ENCODE measurements at places on chromosomes 11 and 22.

DNA sequence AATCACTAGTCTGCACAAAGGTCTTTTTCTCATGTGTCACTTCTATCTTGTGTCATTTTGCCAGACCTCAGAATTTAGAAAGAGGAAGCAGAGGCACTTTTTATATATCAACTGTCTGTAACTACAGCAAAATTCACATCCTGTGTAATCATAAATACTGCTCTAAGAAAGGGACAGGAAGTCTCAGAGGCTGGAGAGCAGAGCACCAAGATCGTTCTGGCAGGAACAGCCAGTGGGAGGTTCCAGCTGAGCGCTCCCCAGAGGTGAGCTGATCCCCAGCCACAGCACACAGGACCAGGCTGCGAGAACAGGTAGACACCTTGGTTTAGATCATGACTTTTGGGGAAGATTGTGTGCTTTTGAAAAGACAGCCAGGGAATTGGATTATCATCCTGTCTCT, at the start of gene MS4A7:
TSS of gene MS4A7 (plus strand) at position 179 of the 400 bp plus-strand sequence. CDS start 4,610 bp downstream, outside the sequence.
- no peak for DNase-seq

GRCh38 chr11:126459691-126460281, 104.3 kb downstream of the ST3GAL4 start:
- DNase-seq, result no peak

GRCh38 chr22:50733521-50734342, 4.3 kb upstream of the ACR start:
- DNase-seq, result no peak

- peak; percentile 5 for DNase-seq
Measured at GRCh38 chr11:47724041-47724729, 9.0 kb upstream of the AGBL2 start.

DNA sequence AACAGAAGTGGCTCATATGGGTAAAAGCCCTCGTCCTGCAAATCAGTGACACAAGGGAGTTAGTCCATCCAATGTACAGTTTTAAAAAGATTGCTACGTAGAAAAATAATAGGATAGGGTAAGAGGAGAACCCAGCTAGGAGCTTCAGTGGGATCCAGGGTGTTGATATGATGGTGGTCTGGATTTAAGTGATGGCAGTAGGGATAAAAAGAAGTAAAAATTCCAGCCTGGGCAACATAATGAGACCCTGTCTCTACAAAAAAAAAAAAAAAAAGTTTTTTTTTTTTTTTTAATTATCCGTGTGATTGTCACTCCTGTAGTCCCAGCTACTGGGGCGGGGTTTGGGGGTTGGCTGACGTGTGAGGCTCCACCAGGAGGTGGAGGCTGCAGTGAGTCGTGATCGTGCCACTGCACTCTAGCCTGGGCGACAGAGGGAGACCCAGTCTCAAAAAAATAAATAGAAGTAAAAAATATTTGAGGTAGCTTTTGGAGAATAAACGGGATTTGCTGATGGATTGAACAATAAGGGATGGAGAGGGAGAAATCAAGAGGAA, 7.0 kb upstream of the L3MBTL2 start:
- DNase-seq, result no peak

DNA sequence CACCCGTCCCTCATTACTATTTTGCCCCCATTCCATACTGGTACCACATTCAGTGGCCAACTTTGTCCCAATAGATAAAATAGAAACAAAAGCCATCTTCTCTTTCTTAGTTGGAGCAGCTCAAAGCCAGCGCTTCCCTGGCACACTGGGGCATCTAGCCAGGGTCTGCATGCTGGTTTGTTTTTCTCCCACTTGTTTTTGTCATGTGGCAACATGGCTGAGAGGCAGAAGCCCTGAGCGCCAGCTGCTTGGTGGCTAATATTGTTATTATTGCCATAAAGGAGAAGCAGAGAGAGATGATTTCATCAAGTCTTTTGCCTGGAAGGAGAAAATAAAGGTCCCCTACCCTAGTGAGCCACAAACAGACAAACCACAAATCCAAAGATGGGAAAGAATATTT, 48.4 kb upstream of the CRTAM start:
- DNase-seq, result no peak

DNA sequence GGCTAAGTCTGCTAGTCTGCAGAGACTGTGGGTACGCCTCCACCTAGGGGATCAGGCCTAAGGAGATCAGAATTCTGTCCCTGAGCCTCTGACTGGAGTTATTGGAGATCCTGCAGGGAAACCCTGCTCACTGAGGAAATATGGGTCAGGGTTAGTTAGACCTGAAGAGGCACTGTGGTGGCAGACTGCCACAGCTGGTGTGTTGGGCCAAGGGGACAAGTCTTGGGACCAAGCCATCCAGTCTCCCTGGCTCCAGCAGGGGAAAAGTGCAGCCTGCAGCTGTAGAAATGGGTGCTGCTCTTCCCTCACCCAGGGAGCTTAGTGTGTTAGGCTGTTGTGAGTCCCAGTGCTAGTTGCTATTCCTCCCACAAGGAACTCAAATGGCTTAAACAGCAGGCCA, 334.8 kb upstream of the LARGE1 start:
- no peak for DNase-seq

DNA sequence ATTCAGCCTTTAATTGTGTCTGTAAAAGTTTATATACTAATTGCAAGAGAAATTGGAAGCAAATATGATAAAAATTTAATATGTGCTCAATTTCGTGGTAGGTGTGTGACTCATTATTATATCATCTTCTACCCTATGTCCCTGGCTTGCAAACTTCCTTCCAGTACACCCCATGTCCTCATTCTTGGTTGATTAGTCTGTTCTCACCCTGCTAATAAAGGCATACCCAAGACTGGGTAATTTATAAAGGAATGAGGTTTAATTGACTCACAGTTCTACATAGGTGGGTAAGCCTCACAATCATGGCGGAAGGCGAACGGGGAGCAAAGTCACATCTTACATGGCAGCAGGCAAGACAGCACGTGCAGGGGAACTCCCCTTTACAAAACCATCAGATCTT, 11.9 kb downstream of the MRGPRX3 start:
- DNase-seq, result no peak

- DNase-seq, result no peak
Measured at GRCh38 chr11:79363861-79364378, 76.9 kb downstream of the TENM4 start.

GRCh38 chr22:40183029-40183581, 5.4 kb downstream of the TNRC6B start:
- peak; percentile 54 for DNase-seq

DNA sequence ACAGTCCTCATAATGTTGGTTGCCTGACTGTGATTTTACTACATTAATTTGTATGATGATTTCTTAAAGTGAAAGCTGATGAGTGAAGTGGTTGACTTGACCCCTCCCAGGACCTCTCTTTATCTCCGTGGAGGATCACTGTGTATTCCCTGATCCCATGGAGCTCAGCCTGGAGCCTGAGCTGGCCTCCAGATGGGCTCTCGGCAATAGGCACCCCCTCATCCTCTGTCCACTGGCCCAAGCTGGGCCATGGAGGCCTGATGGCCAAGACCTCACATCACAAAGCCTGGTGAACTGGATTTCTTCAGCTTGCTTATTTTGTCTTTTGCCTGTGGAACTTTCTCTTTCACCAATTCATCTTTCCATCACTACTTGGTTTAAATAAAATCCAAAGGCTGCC, 75.2 kb downstream of the WNT11 start:
- no peak for DNase-seq

- DNase-seq, result no peak
Measured at GRCh38 chr11:116172156-116172555, 600.6 kb downstream of the BUD13 start.

- no peak for DNase-seq
Measured at GRCh38 chr11:91495837-91496236, 728.8 kb upstream of the FAT3 start.

DNA sequence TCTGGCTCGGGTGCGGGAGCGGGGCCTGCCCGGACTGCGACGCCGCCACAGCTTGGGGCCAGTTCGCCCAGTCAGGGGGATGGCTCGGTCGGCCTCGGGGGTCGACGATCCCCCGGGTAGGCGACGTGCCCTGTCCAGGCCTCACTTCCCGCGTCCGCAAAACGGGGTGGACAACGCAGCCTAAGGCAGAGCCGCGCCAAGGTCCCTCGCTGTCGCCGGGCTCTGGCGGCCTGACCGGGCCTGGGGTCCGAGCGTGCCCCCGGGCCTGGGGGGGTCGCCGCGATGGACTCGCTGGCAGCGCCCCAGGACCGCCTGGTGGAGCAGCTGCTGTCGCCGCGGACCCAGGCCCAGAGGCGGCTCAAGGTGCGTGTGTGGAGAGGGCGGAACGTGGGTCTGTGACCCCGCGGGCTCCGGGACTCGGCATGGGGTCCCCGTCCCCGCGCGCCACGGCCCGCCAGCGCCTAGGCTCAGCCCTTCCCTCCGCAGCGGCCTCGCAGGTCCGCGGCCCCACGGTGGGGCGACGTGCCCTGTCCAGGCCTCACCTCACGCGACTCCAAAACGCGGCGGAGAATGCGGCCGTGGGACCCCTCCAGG, 4.2 kb downstream of the SEPTIN5 start:
- DNase-seq, result no peak

GRCh38 chr11:56010716-56011115, 16.3 kb upstream of the OR5F1 start:
- DNase-seq, result no peak

DNA sequence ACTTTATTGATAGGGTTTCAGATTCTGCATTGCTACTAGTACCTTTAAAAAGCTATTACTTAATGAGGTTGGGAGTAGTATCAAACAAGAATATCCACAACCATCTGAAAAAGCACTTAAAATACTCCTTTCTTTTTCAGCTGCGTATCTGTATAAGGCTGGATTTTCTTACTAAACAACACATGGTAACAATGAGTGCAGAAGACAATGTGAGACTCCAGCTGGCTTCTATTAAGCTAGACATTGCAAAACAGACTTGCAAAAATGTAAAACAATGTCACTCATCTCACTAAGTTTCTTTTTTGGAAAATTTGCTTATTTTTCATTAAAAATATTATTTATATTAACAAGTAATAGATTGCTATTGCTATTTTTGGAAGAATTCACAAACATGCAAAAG, 132.6 kb downstream of the WNT11 start:
- no peak for DNase-seq

DNA sequence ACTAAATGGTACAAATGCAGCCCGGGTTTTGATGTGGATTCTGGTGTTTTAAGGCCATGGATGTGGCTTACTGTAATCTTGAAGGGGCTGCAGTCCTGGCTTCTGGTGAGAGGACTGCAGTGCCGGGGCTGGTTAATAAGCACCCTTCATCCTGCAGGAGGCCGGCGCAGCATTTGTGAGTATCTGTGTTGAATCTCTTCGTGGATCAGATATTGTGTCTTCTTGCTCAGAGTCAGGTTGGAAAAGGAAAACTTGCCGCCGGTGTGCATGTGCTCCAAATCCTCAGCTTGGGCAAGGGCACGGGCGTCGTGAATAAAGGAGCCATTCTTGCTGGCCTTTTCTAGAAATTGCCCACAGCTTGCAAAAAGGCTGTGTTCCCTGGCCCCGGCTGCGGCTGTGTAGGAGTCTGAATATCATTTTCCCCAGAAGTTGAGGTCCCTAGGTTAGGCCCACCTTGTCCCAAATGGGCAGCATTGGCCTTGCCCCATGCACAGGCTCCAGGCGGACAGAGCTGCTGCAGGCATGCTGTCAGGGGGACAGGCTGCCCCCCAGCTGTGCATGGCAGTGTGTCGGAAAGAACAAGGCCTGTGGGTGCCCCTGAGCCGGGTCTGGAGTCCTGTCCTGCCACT, 28.9 kb upstream of the PARVB start:
- no peak for DNase-seq

GRCh38 chr11:9565822-9566560, 7.5 kb upstream of the WEE1 start:
- DNase-seq, result peak; percentile 100

- no peak for DNase-seq
Measured at GRCh38 chr11:68575025-68575665, 109.2 kb upstream of the GAL start.

- DNase-seq, result no peak
Measured at GRCh38 chr11:15234796-15235195, 120.1 kb downstream of the INSC start.

DNA sequence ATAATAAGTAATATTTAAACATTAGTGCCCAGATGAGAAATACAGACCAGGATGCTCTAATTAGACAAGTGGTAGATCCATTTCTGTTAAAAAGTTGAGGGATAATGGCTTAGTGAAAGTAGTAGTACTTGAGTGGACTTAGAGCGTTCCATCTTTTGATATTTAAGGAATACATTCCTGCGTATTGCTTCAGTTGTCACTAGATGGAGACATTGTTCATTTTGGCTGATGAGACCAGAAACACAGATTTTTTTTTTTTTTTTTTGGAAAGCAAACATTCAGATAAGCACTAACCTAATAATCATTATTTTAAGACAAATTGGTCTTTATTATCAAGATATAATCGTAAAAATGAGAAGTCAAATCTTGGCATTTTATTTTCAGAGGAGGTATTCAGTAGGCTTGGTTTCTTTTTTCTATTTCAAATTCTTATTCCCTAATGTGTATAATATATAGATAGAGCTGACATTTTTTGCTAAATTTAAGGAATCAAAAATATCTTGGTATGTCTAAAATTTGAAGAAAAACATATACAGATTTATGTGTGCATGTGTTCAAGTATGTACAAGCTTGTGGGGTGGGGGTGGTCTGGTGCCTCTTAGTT, 92.9 kb downstream of the DYNC2H1 start:
- no peak for DNase-seq

DNA sequence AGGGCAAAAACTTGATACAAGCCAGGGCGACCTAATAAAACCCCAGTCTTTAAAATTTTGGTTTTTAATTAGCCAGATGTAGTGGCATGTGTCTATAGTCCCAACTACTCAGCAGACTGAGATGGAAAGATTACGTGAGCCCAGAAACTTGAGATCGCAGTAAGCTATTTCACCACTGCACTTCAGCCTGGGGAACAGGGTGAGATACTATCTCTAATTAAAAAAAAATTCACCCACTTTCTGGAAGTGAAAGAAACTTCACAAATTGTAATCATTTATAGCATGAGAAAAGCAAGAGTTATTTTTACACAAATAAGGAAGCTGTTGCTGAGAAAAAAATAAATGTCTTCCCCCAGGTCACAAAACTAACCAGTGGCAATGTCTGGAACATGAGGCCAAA, 882 bp upstream of the GLYATL2 start:
- no peak for DNase-seq

GRCh38 chr11:65373839-65374580, 8.4 kb downstream of the SLC25A45 start:
- no peak for DNase-seq

DNA sequence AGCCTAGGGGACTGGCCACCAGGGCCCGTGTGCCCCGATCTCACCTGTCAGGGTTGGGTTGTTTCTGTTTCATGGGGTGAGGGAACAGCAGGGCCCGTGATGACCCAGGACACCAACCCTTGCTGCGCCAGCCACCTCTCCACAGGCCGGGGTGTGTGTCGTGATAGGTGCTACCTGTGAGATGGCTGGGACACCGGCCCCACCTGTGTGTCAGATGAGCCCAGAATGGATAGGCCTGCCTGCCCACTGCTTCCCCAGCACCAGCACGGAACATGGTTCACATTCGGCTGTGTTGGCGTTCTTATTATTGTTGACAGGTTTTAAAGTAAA, 7.1 kb downstream of the CLDN5 start:
- DNase-seq, result no peak

DNA sequence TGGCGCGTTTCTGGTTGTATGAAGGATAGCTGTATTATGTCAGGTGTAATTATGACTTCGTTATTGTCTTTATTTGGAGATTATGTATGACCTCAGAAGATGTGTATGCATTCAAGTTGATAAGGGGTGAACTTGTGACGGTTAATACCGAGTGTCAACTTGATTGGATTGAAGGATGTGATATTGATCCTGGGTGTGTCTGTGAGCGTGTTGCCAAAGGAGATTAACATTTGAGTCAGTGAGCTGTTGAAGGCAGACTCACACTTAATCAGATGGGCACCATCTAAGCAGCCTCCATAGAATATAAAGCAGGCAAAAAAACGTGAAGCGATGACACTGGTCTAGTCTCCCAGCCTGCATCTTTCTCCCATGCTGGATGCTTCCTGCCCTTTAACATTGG, 15.3 kb upstream of the CD82 start:
- no peak for DNase-seq

All from kidney epithelial cell (primary cell).